ENCODE measurements at places on chromosomes 2 and 18.
A peak's percentile ranks its signal among the peaks of the same experiment; 100 is the strongest.

GRCh38 chr2:85434696-85435095, 16.2 kb downstream of the SH2D6 start:
- DNase-seq = no peak

GRCh38 chr18:68724021-68724420, 9.1 kb upstream of the TMX3 start:
- no peak for DNase-seq

DNA sequence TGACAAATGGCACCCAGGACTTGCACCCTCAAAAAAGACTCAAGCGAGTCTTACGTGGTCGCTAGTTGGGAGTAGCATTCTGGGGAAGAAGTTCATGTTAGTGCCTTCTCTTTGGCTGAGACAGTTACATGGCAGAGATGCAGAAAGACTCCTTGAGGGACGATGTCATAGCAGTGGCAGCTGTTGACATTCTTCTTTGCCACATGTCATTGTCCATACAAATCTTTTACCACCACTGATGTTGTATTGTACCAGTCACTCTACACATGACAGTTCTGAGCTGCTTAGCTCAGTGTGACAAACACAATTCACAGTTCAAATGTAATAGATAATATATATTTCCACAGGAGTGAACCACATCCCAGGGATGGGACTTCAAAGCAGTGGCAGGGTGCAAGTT, 197.1 kb downstream of the TCF4 start:
- DNase-seq = no peak

DNA sequence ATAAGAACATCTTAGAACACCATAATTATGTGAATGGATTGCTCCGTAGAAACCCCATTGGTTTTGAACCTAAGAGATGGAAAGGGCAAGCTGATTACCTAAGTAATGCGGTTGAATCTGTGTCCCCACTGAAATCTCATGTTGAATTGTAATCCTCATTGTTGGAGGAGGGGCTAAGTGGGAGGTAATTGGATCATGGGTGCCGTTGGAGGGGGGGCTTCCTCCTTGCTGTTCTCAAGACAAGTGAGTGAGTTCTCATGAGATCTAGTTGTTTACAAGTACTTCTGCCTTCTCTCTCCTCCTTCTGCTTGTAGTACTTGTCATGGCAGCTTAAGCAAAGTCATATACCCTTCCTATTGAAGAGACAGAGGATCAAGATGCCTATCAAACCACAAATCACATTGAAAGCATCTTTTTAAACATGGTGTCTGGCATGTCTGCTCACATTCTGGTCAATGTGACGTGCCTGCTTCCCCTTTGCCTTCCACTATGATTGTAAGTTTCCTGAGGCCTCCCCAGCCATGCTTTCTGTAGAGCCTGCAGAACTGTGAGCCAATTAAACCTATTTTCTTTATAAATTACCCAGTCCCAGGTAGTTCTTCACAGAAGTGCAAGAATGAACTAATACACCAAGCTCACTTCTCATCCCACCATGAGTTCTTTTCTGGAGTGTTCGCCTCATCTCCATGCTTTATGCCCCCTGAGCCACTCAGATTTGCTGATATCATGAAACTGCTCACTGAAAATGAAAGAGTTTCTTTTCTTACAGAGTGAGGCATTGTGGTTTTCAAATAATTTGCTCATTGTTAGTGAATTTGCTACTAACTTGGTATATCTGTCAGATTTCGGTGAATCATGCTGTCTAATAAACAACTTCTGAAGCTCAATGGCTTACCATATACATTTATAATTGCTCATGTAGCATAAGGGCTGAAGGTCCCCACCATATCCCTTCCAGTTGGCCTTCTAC, 23.6 kb downstream of the KCNE4 start:
- no peak for DNase-seq

DNA sequence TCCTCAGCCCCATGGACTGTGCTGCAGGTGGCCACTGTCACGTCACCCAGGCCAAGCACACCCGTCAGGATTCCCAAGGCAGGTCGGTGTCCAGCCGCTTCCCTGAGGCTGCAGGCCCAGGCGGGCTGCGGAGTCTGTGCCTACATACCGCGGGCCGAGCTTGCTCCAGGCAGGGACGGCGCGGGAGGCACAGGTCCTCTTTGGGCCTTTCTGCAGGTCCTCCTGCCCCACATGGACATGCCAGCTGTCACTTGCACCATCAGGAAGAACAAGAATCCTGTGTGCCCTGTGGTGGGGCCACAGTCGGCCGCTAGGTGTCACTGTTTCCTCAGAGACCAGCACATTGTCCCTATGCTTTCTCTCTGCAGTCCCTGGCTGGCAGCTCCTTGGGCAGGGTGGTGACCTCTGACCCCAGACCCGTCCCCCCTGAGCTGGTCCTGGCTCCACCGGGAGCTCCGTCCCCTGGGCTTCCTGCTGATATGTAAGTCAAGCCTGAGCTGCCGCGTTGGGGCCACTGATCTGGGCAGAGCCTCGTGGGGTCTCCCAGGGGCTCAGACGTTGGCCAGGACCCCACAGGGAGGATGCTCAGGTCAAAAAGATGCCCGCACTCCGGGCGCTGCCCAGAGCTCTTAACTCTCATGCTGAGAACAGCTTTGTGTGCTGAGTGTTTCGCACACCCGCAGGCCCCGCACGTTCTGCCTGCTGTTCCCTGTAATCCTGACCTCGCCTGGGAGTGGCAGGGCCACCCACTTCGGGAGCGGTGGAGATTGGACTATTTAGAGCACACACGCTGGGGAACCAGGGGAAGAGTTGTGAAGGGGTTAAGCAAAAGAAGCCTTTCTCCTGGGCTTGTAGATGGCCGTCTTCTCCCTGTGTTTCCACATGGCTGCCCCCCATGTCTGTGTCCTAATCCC, 17.3 kb upstream of the AGXT start:
- DNase-seq = peak; percentile 92

Data from cardiac septum (tissue), 1 donor.